ENCODE measurements at places on chromosomes 6 and 20.
A peak's percentile ranks its signal among the peaks of the same experiment; 100 is the strongest.

DNA sequence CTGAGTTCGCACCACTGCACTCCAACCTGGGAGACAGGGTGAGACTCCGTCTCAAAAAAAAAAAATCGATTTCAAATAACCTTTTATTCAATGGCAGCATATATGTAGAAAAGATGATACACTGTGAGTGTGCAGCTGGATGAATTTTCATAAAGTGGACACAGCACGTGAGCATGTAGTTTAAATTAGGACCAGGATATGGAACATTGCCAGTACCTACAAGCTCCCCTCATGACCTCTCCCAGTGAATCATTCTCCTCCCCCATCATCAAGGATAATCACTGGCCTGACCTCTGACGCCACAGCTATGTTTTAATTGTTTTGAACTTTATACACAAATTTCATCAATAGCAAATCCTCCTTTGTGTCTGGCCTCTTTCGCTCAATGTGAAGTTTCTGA, 53.8 kb upstream of the HDAC2 start:
- no peak for DNase-seq

- no peak for DNase-seq
Measured at GRCh38 chr20:6421321-6422248, 298.8 kb upstream of the FERMT1 start.

- DNase-seq, result peak; percentile 37
Measured at GRCh38 chr6:131281471-131282270, 146.4 kb downstream of the AKAP7 start.

DNA sequence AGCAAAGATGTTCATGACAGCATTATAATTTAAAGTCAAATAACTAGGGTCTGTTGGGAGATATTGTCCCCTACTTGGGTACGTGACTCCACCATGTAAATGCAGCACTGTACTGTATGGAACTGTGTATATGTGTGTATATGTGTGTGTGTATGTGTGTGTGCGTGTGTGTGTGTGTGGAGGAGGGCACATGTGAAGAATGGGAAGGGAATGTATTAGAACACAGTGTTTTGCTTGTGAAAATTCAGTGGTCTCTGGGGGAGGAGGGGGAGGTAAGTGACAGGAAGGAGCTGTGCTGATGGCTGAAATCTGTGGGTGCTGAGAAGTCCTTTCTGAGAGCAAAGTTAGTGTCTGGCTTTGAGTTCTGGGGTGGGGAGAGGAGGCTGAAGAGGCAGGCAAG, 23.9 kb upstream of the VEGFA start:
- no peak for DNase-seq

DNA sequence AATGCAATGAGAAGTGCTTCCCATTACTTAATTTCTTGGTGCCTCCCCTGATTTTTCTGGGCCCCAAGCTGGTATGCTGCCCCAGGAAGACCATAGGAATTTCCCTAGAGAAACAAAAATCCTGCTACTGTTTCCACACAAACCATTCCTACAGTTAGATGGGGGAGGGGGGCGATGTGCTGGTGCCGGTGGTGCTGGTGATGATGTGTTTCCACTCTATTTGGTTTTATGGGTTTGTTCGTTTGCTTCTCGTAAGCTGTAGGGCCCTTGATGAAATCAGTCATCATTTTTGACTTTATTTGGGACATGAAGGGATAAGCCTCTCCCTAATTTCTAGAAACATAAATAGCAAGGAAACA, 105.1 kb downstream of the MKKS start:
- DNase-seq, result no peak

GRCh38 chr6:7813704-7814103, 87.8 kb downstream of the BMP6 start:
- DNase-seq, result no peak

DNA sequence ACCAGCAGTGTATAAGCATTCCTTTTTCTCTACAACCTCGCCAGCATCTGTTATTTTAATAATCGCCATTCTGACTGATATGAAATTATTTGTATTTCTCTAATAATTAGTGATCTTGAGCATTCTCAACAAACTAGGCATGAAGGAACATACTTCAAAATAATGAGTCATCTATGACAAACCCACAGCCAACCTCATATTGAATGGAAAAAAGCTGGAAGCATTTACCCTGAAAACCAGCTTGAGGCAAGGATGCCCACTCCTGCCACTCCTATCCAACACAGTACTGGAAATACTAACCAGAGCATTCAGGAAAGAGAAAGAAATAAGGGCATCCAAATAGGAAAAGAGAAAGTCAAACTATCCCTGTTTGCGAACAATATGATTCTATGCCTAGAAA, 390.6 kb upstream of the ID4 start:
- DNase-seq, result no peak

Data from effector memory CD8-positive, alpha-beta T cell (primary cell).